Stimulated activated CD8-positive, alpha-beta memory T cell treated with anti-CD3 and anti-CD28 coated beads, Interleukin-15, amount 100 ng/mL, for 4 hours (primary cell): ENCODE measurements at places on chromosomes 4 and X.
A peak's percentile ranks its signal among the peaks of the same experiment; 100 is the strongest.

GRCh38 chr4:141636771-141637460, 533 bp downstream of the IL15 start:
- DNase-seq, result no peak

DNA sequence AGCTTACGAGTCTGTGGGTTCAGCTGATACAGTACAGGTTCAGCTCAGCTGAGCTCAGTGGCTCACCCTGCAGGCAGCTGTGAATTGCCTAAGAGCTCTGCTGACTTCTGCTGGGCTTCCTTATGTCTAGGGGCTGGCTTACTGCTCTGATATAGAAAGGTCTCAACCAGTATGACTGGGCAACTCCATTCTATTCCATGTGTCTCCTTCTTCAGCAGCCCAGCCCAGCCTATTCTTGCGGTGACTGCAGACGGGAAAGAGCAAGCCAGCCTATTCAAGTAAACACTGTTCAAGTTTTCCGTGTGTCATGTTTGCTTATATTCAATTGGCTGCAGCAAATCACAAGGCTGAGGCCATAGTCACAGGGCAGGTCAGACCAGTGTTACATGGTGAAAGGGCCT, 615.4 kb upstream of the ZFP42 start:
- no peak for DNase-seq

DNA sequence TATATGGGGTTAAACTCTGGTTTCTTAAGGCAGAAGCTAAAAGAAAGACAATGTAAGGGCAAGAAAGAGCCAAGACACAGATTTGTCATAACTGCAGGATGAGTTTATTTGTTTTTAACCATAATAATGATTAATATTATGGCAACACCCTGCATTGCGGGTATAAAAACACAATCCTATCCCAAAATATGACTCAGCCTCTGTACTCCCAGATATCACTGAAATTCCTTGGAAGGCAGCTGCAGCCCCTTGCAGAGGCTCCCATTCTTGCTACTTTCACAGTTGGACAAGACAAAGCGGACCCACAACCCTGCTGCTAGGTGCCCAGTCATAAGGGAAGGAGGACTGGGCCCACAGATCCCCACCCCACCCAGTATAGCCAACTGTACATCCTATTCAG, 20.4 kb upstream of the FGF16 start:
- DNase-seq, result no peak

- no peak for DNase-seq
Observed at GRCh38 chr4:8847764-8848163, 23.9 kb downstream of the HMX1 start.

DNA sequence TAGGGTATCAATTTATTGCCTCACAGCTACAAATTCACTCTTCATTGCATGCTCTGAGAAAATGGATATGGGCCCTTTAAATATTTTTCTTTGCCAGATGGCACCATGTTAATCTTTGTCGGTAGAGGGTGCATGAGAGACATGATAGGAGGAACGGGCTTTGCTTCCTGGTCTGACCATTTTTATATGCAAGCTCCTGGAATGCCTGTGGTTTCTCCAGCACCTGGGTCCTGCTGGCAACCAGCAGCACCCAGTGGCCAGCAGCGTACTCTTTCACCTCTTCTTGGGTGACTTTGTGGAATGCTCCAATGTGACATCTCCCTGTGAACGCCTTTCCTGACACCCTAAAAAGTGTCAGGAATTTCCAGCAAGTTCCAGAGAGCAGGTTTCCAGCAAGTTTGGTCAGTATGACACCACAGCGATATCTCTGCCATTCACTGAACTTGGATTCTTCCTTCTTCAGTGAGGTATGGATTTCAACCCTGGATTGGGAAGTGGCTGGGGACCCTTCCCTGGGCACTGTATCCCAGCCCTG, 140.3 kb upstream of the PGRMC2 start:
- no peak for DNase-seq

GRCh38 chr4:187903700-187904099, 91.9 kb upstream of the ZFP42 start:
- no peak for DNase-seq

DNA sequence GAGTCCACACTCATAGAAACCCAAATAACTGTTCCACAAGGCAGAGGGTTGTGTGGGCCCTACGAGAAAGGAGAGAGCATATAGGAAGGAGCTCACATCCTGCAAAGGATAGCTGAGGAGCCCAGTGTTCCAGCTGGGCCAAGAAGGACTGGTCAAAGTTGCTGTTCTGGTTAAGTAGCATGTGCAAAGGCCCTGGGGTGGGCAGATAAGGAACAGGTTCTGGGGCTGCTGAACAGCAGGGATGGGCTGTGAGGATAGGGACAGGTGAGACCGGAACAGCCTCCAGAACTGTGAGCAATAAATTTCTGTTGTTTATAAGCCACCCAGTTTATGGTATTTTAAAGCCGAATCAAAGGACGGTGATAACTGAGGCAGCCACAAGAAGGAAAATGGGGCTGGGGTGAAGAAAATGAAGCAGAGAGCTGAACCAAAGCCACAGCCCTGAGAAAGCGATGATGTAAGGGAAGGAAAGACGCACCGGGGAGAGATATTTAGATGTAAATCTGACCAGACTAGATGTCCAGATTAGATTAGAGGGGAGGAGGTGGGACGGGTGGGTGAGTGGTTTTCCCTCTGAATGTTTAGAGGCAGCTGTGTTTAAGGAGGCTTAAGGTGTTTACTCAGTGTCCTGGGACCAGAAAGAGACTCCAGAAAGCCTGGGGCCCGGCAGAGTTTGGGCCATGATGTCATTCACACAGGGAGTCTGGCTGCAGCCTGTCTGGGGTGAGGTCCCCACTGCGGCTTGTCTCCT, 180.8 kb upstream of the BCOR start:
- peak; percentile 37 for DNase-seq

GRCh38 chr4:175325230-175325629, 407.1 kb downstream of the ADAM29 start:
- DNase-seq, result no peak

GRCh38 chr4:102326951-102327350, 18.3 kb downstream of the SLC39A8 start:
- no peak for DNase-seq

GRCh38 chr4:32002037-32002747, 1282.0 kb downstream of the PCDH7 start:
- no peak for DNase-seq

DNA sequence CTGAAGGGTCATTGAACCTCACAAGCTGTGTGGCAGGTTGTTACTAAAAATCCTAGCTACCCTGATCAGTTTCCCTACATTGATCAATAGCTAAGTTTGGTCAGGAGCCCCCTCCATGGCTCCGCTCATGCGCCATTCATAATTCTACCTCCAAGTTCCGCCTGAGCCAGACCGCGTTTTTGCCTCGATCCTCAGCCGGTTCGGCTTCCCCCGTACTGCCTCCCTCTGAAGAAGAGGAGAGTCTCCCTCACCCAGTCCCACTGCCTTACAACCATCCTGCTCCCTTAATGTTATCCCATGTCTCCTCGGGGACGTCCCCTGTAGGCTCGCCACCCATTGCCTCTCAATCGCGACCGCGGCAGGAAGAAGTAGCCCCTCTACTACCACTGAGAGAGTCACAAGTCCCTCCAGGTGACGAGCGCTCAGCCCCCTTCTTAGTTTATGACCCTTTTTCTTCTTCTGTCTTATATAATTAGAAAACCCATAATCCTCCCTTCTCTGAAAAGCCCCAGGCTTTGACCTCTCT, 158.2 kb downstream of the DEFB131A start:
- DNase-seq, result no peak

- no peak for DNase-seq
Observed at GRCh38 chrX:2320580-2321327, 180.0 kb downstream of the DHRSX start.

GRCh38 chrX:38214551-38215531, 5.8 kb downstream of the SRPX start:
- no peak for DNase-seq

DNA sequence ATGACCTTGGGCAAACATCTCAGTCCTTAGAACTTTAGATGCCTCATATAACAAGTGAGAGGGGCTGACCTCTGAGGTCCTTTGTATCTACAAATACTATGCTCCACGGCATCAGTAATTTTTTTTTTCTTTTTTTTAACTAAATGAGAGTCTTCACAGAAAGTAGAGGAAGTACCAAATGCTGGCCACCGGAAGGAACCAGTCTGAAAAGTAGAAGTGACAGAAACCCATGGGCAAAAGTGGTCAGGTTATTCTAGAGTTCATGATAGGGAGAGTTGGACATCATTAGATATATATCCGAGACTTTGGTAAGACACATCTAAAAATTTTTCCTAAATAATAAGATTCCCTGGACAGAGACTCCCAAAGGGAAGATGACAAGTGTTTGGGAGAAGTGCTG, 53.7 kb downstream of the COQ2 start:
- no peak for DNase-seq

DNA sequence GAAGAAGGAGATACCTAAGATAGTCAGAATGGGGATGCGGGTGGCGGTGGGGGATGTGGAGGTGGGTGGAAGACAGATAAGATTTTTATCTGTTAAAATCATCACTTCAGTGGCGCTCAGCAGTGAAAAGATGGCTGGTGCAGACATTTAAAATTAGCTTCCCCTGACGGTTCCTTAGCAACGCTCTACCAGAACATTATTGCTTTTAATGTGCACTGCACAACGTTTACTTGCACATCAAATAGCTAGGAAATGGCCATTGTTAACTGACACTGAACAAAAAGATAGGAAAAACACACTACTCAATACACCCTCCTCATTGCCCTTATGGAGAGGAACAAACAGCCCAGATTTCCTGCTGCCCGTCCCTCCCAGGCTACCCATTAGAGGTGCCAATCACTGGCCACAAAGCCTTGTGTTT, 61.0 kb upstream of the FTHL17 start:
- DNase-seq, result no peak

DNA sequence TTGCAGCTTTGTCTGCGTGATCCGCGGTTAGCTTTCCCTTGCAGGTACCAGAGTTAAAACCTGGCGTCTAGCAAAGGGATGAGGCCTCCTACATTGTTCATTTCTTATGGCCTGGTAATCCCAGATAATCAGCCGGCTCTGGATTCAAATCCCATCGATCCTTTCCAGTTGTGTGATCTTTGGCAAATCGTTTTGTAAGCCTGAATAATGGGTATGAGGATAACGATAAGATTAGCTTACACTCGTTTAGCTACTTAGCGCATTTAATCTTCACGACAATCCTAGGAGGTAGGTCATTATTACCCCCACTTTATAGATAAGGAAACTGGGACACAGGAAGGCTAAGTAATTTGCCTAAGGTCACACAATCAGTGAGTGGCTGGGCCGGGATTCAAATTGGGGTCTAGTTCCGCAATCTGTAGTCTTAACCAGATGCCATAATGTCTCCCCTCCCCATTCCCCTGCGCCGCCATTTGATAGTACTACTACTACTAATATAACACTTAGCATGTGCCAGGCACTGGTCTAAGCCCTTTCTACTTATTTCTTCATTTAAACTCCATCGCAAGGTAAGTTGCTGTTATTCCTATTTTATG, 1.7 kb upstream of the UBA1 start:
- DNase-seq, result no peak

GRCh38 chr4:141119071-141119470, 14.2 kb downstream of the RNF150 start:
- DNase-seq, result no peak

GRCh38 chr4:8349664-8350236, 80.2 kb downstream of the HTRA3 start:
- DNase-seq, result no peak

DNA sequence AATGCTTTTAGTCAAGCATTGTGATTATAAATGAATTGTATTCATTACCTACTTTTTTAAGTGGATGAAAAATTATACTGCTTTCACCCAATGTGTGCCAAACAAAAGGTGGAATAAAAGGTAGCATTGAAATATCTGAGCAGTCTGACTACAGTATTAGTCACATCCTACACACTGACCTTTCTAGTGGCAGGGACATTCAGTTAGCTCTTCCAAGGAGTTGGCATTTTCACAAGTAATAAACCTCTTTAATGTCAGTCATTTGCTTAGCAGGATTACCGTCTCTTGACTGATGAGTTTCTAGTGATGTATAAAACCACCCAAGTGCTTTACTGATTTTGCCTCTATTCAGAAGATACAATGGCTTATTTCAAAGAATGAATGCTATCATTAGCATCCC, 687.9 kb downstream of the ARAP2 start:
- no peak for DNase-seq

GRCh38 chr4:140115140-140115539, 38.8 kb downstream of the MAML3 start:
- DNase-seq, result no peak

GRCh38 chrX:38458071-38458470, 103.3 kb upstream of the TSPAN7 start:
- no peak for DNase-seq

- DNase-seq, result no peak
Observed at GRCh38 chr4:1493540-1494287, 87.5 kb upstream of the NKX1-1 start.

GRCh38 chr4:176443646-176444409, 124.1 kb downstream of the SPCS3 start:
- DNase-seq, result no peak

- peak; percentile 71 for DNase-seq
Observed at GRCh38 chrX:110002300-110003166, at the start of gene TMEM164. Gene TMEM164 (plus strand): TSS chrX:110003114. CDS start chrX:110003775, 661 bp downstream.

GRCh38 chrX:106898462-106898861, 4.7 kb downstream of the RIPPLY1 start:
- DNase-seq, result no peak

GRCh38 chrX:129522184-129523078, 859 bp downstream of the SMARCA1 start:
- no peak for DNase-seq

GRCh38 chrX:41607264-41607832, 81.4 kb upstream of the GPR34 start:
- DNase-seq, result no peak

- DNase-seq, result no peak
Observed at GRCh38 chr4:82642331-82642730, 80.5 kb upstream of the TMEM150C start.

- DNase-seq, result no peak
Observed at GRCh38 chr4:21757248-21757647, 191.3 kb downstream of the KCNIP4 start.

- DNase-seq, result no peak
Observed at GRCh38 chr4:99891351-99891750, 2.9 kb downstream of the LAMTOR3 start.

- DNase-seq, result no peak
Observed at GRCh38 chr4:41305476-41305875, 48.7 kb downstream of the UCHL1 start.

DNA sequence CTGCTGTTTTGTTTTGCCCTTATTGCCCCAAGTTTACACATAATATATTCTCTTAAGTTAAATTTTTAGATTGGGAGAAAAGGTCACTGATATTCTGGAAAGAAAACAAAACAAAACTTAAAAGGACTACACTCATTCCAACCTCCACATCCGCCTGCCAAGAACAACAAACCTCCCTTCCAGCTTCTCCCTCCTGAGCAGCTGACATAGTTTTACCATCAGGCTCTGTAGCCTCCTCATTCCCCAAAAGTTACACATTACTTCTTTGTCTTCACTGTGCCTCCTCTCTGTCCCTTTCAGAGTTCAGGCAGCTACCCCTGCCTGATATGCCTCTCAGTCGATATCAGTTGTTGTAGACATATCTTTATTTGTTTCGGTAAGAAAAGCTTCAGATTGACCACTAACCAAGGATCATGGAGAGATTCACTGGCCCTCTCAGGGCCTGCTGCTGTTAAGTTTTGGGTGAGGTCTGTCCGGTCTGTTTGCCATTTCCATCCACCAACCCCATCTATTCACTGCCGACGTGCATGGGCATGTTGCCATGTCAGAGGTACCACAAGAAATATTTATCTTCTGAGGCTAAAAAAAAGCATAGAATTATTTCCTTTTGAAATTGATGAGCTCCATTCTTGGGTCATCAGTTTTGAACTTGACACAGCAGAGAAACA, 164.1 kb downstream of the GASK1B start:
- DNase-seq, result no peak

- DNase-seq, result no peak
Observed at GRCh38 chrX:135309430-135309923, at the start of gene ETDC. Gene ETDC (plus strand): TSS chrX:135309480. CDS start chrX:135309480, 0 bp downstream.
